Activated CD4-positive, alpha-beta memory T cell treated with anti-CD3 and anti-CD28 coated beads for 36 hours (primary cell): ENCODE measurements at places on chromosomes 11 and 22. TPM values are rescaled to one million over a fixed set of nuclear protein-coding genes. Genes with fewer than 3 reads are reported as not detected.

Gene PATE4
- not detected for total RNA-seq

Gene MS4A7
- not detected for total RNA-seq

Gene KCNJ11
- 0.10 TPM for total RNA-seq

Gene CFAP68
- total RNA-seq = 29.9 TPM

Gene CCDC87
- total RNA-seq = 0.12 TPM

Gene OPCML
- total RNA-seq = not detected

Gene TSPAN32
- 6.5 TPM for total RNA-seq

DNA sequence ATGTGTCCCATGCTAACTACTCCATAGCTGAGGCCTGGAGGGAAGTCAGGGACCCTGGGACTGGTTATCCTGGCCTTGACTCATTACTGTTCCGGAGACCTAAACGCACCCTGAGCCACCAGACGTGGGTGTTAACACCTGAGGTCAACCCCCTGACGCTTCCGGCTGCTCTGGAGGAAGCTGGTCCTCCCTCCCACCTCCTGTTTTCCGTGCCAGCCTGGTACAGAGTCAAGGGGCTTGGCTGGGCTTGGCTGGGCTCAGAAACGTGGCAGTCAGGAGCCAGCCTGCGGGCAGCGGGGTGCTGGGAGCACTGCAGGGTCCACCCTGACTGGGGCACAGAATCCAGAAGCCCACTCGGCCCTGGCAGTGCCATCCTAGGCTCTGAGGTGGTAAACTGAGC is 2.6 kb downstream of the TMPRSS4 start:
- DNase-seq = peak; percentile 22

DNA sequence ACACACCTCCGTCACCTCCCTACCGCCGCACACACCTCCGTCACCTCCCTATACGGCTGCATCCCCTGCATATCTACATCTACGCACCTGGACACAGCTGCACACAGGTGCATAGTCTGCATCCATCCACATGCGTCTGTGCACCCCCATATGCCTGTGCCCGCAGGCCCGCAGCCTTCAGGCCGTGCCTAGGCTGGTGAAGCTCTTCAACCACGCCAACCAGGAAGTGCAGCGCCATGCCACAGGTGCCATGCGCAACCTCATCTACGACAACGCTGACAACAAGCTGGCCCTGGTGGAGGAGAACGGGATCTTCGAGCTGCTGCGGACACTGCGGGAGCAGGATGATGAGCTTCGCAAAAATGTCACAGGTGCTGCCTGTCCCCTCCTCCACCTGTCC is 4.8 kb downstream of the PKP3 start:
- no peak for DNase-seq

DNA sequence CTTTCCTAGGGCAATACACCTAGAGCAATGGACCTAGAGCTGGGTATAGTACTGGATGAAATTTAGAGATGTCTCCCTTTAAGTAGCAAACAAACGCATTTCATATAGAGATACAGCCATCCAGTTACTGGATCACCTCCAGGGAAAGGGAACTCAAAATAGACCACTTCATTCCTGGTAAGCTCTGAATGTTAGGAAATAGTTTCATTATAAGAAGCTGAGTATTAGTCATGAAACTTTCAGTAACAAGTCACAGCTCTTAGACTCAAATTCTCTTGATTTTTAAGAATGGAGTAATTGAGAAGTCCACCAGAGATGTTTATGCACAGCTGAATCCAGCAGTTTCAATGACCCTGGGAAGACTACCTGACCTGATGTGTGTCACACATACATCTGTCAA is 221.9 kb downstream of the FAM76B start:
- no peak for DNase-seq

DNA sequence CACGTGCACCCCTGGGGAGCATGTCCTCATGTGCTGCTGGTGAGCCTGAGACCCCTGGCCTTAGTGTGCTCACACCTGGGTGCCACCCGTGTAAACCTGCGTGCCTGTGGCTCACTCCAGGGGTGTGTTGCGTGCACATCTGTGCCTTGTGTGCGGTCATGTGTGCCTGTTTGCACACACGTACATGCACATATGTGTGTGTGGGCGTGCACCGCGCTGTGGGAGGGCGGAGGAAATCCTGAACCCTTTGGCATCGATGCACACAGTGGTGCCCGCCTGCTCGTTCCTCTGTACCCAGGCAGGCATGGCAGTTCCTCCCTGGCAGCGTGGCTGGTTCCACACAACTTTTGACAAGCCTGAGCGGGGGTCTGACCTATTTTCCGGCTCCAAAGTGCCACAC is 1181.9 kb downstream of the BRD1 start:
- DNase-seq = no peak

DNA sequence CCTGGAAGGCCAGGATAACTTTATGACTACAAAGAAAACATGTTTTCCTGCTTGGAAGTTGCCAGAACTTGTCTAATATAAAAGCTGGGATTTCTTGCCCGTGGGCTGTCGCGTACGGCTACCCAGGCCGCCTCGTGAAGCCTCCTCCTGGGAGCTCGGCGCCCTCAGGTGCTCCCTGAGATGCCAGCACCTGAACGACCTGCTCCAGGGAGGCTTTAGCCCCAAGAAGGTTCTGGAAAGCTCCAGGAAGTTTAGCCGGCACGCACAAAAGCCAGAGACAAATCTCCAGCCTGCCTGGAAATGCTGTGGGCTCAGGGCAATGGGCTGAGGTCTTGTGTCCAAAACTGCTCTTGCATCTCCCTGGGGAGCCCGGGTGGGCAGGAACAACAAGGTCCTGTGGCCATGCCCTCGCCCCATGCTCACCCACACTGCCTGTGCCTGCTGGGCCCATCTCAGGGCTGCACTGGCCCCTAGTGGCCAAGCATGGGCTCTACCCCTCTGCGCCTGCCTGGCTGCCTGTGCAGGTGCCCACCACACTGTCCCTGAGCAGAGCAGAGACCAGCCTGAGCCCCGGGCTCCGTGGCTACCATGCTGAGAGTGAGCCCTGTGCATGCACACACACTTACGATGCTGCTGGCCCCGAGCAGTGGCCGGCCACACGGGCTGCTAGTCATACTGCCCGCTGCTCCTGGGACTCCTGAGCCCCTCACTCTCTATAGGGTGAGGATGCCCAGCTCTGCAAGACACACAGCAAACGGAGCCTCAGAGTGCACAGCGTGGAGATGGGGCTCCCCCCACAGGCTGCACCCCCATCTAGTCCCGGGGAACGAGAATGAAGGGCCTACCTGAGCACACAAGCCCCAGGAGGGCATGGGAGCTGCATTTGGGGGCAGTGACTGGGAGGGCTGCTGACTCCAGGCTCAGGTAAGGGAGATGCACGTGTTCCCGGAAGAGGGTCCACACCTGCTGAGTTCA is 4.9 kb upstream of the CELSR1 start:
- peak; percentile 81 for DNase-seq

DNA sequence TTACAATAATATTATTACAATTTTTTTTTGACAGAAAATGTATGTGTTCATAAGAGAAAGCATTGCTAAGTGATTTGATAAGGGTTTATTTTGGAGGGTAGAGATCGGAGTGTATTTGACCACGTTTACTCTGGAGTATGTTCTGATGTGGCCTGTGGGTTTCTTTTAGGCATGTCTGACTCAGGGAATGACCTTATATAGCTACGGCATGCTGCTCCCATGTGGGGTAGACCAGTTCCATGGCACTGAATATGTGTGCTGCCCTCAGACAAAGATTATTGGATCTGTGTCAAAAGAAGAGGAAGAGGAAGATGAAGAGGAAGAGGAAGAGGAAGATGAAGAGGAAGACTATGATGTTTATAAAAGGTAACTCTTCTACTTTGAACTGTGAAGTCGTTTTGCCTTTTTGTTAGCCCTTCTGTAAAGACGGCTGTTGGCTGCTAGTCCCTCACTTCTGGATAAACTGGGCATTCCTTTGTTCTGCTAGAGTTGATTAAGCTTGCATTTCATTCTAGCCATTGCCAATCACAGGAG is 38.1 kb upstream of the ST14 start:
- peak; percentile 36 for DNase-seq

GRCh38 chr11:132062031-132062430 is 691.6 kb downstream of the NTM start:
- no peak for DNase-seq

DNA sequence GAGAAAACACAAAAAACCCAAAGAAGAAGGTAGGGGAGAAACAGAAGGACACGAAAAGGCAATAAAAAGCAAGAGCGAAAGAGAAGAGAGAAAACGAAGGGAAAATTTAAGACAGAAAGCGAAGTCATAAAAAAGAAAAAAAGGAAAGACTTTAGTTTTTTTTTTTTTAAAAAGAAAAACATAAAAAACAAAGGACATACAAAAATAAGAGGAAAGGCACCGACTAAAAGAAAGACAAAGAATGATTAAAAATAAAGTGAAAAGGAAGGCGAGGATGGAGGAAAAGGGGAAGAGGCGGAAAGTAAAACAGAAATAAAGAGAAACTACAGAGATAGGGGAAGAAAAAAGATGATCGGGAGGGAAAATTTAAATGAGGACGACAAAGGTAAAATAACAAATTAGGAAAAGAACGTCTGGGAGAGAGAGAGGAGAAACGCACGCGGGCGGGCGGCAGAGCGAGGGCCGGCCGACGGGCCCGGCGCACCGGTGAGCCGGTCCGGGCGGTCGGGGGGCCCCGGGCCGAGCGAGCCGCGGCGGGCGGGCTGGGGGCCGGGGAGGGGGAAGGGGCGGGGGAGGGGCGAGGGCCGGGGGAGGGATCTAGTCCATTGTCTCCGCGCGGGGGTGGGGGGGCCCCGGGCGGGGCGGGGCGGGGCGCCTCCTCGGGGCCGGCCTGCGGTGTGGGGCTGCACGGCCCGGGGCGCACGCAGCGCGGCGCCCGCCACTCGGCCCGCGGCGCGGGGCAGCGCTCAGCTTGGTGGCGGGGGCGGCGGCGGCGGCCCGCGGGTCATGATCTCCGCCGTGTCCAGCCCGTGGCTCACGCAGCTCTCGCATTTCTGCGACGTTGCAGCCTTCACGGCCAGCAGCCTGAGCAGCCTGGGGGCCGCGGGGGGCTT is at the start of gene TBX1:
TBX1 (plus strand) TSS at position 721 of the 893 bp plus-strand sequence; CDS start at position 787, 66 bp downstream.
- no peak for DNase-seq

GRCh38 chr22:46471901-46472721 is 65.3 kb downstream of the CELSR1 start:
- DNase-seq = no peak

- DNase-seq = no peak
Measured at GRCh38 chr11:78338138-78338537, 79.5 kb downstream of the GAB2 start.

DNA sequence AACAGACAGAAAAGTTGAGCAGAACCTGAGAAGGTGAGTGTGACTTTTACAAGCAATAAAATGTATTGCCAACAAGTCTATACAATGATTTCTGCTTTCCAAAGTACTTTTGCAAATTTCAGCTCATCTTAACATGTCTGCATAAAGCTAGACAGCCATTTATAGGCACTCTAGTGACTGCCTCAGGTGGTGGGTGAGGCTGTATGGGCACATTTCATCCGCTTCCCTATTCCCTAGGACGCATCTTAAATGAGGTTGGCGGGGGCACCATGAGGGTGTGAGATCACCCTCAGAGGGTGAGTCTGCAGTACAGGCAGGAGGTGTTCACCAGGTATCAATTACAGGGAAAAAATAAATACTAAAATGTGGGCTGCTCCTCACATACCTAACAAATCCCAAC is 110.1 kb downstream of the ETS1 start:
- DNase-seq = no peak

DNA sequence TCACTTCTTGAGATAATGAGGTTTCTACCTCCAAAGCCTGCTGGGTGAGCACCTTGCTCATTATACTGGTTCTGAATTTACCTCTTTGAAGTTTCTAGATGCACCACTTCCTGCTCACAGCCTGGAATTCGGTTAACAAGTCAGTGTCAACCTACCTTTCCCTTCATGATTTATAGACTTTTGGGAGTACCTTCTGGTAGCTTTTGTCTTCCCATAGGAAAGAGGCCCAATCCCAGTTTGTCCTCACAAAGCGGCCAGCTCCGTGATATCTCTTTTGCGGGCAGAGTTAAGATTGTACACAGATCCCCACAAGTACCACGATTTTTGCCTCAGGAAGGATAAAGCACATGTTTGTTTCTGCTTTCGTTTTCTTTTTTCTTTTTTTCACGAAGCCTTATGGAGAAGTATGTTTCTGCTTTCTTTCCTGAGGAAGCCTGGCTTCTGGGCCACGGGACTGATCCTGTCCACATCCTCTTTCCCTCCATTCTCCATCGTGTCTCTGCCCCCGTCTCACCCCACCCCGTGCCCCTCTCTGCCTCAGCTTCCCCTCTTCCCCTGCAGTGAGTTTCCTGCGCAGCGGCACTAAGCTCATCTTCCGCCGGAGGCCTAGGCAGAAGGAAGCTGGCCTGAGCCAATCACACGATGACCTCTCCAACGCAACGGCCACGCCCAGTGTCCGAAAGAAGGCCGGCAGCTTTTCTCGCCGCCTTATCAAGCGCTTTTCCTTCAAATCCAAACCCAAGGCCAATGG is 5.7 kb upstream of the HINFP start:
- peak; percentile 51 for DNase-seq
